Colonic mucosa (tissue), 4 donors: ENCODE measurements at places on chromosomes 1 and 21. TPM values are rescaled to one million over a fixed set of nuclear protein-coding genes. Genes with fewer than 3 reads are reported as not detected.

Gene RIPK4
- 10.5 TPM for total RNA-seq

DNA sequence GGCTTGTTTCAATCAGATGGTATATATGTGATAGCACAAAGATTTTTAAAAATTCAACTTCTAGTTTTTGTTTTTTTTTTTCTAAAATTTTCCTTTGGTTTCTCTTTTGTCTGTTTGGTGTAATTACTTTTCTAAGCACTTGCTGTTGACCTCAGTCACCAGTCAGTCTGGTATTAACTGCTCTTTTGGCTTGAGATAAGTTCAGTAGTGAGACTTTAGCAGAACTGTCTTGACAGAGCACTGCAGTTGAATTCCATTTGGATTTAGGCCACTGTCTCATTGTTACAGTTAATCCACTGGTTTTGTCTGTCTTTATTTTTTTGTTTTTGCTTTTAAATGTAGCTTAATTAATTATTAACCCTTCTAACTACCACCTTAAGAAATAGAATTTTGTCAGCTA, 36.2 kb downstream of the OSBPL9 start:
- no peaks in the 10 kb centered on the region for H3K36me3 ChIP-seq
- no peaks in the 10 kb centered on the region for H3K27me3 ChIP-seq
- H3K27ac ChIP-seq, result no peak overlapping the region
- peaks cover 7% of the 10 kb centered on the region for H3K4me1 ChIP-seq
- no peak for DNase-seq

- H3K27me3 ChIP-seq, result no peaks in the 10 kb centered on the region
- H3K4me1 ChIP-seq, result no peaks in the 10 kb centered on the region
- no peak overlapping the region for H3K4me3 ChIP-seq
- no peaks in the 10 kb centered on the region for H3K36me3 ChIP-seq
These were observed 32.8 kb upstream of the RUNX1 start for GRCh38 chr21:35081861-35082260.

Gene ATAD3C
- total RNA-seq, result 0.16 TPM

GRCh38 chr1:221331273-221332183, 410.4 kb downstream of the DUSP10 start:
- H3K4me1 ChIP-seq, result no peaks in the 10 kb centered on the region
- no peak overlapping the region for H3K27ac ChIP-seq
- H3K36me3 ChIP-seq, result no peaks in the 10 kb centered on the region

Gene KRTAP19-3
- total RNA-seq, result not detected
